ENCODE measurements at places on chromosomes 4 and X.
A peak's percentile ranks its signal among the peaks of the same experiment; 100 is the strongest.

DNA sequence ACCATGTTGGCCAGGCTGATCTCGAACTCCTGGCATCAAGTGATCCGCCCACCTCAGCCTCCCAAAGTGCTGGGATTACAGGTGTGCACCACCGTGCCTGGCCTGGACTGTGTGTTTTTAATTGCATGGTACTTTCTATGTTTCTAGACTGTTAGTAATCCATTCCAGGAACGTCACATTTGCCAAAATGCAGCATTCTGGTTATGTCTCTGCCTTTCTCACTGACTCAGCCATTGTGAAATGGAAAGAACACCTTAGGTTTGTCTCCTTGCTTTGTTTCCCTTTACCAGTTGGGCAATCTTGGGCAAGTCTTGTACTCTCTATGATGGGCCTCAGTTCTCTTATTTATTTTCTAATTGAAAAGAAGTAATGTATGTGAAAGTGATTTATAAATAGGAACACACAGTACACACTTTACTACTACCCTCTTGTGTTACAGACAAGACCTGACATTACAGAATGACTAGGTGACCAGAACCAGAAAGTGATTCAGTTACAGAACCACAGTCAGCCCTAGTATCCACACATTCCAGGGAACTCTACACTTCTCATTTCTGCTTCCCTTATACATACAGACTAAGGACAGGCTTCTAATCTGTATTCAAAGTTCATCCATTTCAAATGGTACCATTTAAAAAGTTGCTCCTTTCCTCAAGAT lies 187.1 kb downstream of the MGST2 start:
- no peak for DNase-seq

DNA sequence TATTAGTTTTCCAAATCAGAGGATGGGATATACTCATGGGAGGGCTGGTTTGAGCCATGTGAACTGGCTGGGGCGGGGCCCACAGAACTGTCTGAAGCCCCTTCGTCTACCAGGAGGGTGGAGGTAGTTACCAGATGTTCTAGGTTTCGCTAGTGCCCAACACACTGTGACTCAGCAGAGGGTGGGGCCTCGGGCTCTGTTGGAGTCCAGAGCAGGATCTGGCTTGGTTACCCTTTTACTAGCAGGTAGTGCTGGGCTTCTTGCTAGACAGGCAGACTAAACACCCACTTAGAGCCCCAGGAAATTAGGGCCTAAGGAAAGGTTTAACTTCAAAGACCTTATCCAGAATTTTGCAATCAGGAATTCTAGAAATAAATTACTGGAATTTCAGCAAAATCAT lies 56.2 kb upstream of the CHRDL1 start:
- no peak for DNase-seq

- DNase-seq = no peak
Observed at GRCh38 chr4:73019462-73020047, 50.0 kb downstream of the COX18 start.

DNA sequence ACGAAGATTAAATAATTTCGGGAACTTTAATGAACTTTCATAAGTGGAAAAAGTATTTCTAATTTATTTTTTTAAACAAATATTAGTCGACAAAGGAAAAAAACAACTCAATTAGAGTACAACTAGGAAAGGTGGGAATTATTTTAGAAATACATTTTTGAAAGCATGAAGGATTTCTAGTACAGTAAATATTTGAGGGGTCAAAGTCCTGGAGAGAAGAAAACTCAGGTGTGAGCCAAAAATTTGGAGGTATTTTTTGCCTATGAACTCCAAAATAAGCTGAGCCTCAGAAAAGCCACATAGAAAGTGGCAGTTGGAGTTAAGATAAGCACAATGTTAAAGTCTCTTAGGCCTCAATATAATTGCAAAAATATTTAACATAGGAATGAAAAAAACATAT lies 2017.3 kb downstream of the C4orf33 start:
- DNase-seq = no peak

- DNase-seq = no peak
Observed at GRCh38 chrX:21656587-21657317, 1.4 kb downstream of the KLHL34 start.

DNA sequence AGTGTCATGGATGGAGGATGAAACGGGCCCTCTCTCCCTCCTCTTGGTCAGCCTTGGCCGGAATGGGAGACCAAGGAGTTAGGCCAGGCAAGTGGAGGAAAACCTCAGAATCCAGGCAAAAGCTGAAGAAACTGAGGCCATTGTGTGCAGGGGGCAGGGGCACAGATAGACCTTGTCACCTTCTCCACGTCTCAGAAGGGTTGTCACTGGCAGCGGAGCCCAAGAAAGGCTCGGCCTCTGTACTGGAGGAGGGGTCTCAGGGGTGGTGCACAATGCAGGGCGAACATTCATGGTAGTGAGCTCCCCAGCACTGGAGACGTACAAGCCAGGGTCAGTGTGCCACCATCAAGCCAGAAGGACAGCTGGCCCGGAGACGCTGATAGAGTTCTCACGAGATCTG lies 139.5 kb downstream of the CPZ start:
- no peak for DNase-seq

GRCh38 chr4:175531405-175532091 lies 280.5 kb downstream of the GPM6A start:
- DNase-seq = no peak

- DNase-seq = no peak
Observed at GRCh38 chr4:19346636-19347035, 905.1 kb upstream of the SLIT2 start.

DNA sequence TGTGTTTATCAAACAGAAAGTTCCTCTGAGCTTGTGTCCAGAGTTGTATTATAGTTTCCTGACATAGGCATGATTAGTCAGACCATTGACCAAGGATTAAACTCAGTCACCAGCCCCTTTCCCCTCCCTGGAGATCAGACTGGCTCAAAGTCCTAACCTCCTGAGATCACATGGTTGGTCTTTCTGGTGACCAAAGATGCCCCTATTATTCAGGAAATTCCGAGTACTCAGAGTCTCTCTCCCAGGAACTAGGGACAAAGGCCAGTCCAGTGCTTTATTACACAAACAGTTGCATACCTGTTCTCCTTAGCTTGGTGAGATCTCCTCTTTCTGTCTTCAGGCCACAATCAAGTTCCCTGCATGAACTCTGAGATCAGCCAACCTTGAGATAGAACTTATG lies 14.5 kb upstream of the ENPP6 start:
- no peak for DNase-seq

- DNase-seq = no peak
Observed at GRCh38 chrX:109936114-109936513, 66.8 kb upstream of the TMEM164 start.

- no peak for DNase-seq
Observed at GRCh38 chrX:57822398-57822797, 87.9 kb downstream of the ZXDA start.

DNA sequence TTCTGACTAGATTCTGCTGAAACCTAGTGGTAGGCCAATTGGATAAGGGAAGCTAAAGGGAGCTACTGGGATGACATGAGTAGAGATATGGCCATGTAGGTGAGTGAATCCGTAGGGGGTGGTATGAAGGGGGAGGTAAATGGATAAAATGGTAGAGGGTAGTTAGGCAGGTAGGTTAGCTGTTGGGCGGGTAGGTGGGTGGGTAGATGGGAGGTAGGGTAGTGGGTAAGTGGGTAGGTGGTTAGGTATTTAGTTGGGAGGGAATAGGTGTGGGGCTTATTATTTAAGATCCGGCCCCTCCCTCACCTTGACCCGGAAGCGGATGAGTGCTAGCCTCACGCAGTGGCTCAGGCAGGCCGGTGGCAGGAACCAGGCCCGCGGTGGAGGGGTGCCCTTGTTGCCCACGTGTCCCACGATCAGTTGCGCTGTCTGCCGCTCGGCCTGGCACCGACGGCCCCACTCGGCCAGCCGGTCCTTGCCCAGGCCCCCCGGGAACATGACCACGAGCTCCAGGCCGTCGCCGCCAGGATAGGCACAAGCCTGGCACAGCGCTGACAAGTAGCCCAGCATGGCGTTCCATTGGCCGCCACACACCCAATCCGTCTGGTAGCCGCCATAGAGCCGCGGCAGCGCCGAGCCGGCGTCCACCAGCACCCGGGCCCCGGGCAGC lies 725 bp downstream of the FAM120C start:
- DNase-seq = peak; percentile 54

DNA sequence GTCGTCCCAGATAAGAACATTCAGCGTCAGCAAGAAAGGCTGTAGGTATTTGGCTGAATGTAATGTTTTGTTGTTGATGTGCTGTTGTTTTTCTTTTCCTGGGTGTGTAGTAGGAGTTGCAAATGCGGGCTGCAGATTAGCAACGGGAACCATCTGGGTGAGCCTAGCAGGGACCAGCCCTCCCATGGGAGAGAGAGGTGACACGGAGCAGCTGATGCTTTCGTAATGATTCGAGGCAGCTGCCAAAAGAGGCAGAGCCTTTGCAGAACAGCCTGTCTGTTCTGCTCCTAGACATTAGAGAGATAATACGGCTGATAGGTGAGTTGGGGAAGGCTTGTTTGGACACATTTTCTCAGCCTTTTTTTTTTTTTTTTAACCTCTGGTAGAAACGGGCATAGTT lies 25.3 kb downstream of the ARSF start:
- DNase-seq = no peak

DNA sequence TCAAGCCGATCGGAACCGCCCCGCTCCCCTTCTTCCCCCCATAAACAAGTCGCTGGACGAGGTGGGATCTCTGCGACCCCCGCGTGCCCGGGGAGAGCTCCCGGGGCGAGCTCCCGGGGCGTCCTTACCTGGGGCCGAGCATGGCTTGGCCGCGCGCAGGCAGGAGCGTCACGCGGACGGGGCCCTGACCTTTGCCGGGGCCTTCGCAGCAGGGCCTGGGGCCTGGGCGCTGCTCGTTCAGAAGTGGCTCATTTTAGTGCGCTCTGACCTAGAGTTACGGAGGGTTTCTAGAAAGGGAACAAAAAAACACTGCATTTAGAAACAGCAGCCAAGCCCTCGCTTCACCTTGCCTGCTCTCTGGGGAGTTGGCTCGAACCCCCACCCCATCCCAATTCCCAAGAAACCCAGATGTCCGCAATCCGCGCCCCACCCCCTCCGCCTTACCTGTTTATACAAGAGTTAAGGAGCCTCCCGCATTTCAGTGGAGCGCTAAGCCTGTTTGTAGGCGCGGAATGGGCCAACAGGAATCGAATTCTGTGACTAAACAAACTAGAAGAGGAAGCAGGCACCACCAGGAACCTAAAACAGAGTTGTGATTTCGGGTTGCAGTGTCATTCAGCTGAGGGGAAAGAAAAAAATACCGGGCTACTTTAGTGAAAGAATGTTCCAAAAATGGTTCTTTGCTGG lies 814 bp upstream of the RBM47 start:
- no peak for DNase-seq

DNA sequence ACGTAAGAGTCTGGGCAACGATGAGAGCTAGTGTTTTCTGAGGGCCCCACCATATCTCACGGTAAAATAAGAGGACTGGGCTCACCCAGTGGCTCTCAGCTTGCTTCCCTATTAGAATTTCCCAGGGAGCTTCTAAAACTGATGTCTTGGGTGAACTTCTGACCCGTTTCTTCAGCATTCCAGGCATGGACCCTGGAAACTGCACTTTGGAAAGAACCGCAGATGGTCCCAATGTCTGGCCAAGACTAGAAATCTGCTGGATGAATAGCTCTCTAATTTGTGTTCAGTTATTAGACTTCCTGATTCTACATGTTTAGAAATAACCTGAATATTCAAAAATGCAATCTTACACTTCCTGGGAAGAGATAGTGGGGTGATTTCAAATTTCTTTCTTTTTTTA lies 127.8 kb downstream of the ANOS1 start:
- DNase-seq = no peak

DNA sequence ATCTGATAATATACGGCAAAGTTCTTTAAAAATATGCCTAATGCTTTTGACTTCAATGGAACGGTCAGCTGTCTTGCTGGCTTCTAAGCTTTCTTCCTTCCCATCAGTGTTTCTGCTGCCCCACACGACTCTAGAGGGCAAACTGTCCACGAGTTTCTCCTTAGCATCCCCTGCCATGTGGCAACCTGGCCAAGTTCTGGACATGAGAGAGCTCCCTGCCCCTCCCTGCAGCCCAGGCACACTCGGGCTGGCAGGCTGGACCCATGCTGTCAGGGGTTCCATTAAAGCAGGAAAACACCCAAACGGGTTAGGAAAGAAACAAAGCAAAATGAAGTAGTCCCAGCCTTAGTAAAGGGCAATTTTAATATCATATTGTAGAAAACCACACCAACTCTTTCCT lies 38.8 kb downstream of the KDR start:
- no peak for DNase-seq

DNA sequence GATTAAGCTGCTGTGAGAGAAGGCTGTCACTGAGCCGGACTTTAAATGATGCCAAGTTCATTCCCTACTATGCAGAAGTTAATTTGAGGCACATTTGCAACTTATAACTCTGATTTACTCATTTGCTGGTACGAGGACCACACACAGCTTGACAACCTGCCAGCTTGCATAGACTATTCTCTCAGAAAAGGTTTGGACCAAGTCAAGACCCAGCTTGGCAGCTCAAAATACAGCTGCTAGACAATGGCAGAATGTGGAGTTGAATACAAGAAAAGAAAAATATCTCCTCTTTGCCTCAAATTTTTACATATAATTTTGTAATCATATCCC lies 338.9 kb downstream of the DHX15 start:
- no peak for DNase-seq

- no peak for DNase-seq
Observed at GRCh38 chrX:19611636-19612376, 96.5 kb upstream of the MAP3K15 start.

DNA sequence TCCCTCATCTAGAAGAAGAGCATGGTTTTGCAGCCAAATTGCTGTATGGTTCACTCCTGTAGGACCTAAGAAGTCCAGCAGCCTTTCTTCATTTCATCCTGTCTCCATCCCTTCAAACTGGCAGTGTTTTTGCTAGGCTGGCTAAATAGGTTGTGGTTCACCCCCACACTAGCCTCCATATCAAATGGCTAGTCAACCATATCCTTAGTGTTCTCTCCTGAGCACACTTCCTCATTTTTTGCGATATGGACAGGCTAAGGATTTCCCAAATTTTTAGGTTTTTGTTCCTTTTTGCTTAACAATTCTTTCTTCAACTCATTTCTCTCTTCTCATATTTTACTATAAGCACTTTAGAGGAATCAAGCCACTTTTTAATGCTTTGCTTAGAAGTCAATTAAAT lies 98.8 kb upstream of the NOCT start:
- no peak for DNase-seq

DNA sequence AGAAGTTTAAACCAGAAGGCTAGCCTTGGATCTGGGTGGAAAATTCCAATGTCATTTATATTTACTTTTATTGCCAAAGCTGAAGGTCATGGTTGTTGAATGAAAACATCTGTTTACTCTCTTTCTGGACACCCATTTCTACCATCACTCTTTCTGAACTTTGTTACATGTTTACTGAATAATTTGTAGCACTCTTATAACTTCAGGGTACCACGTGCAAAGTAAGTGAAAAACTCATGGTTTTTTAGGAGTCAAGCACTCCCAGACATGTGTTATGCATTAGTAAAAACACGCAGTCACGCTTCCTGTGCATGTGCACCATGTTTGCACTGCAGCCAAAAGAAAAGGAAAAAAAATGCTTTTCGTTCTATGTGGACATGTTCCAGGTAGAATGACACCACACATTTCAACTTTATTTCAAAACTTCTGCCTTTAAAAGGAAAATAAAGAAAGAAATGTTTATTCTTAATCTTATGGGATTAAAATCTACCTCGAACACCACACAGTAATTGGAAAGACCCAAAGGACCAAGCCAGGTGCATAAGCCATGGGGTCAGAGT lies 31.4 kb upstream of the ADH1C start:
- DNase-seq = no peak

All from activated naive CD4-positive, alpha-beta T cell treated with anti-CD3 and anti-CD28 coated beads, Interleukin-2, amount 50 U/mL, for 72 hours (primary cell).